Fibroblast of skin of left quadriceps (primary cell): ENCODE measurements at places on chromosomes 1 and 21.

DNA sequence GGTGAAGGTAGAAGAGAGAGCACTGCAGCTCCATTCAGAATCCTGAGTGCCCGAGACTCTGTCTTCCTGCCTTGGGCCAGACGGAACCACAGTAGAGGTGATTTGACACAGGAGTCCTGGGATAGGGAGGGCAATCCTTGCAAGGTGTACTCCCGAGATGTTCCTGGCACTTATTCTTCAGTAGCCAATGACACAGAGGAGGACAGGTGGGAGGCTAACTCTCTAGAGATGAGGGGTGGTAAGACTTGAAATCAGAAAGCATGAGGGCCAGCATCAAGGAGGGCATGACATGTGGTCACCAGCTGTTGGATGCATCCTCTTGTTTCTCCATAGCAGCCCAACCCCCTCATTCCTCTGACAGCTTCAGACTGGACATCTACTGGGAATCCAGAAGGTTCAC is 56.3 kb downstream of the CSMD2 start:
- DNase-seq: no peak

DNA sequence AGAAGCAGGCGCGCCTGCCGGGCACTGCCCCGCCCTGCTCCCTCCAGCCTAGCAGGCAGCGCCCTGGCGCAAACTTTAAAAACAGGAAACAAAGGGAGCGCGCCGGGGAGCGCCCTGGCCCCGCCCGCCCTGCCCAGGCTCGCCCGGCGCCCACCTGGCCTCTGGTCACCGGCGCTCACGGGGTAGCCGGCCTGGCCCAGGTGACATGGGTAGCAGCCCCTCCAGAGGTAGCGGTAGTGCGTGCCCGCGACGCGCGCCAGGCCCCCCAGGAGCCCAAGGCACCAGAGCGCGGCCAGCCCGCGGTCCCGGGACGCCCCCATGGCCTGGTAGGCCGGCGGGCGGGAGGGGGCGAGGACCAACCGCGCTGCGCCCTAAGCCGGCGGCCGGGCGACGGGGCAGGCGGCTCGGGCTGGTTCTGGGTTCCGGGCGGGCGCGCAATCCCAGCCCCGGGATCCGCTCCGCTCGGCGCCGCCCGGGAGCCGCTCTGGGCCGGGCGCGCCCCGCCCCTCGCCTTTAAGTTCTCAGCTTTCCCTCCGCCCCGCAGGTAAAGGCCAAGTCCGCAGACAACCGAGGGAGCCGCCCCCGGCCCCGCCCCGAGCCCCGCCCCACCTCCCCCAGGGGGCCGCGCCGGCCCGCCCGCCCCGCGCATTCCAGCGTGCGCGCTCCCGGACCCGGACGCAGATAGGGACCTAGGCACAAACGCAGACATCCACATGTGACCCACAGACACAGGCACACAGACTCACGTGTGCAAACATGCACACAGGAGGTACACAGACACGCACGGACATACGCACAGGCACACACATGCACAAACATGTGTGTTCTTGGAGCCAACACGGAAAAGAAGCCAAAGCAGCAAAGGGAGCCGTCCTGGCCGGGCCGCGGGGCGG is 76.7 kb downstream of the ARHGEF16 start:
- DNase-seq: peak; percentile 44

DNA sequence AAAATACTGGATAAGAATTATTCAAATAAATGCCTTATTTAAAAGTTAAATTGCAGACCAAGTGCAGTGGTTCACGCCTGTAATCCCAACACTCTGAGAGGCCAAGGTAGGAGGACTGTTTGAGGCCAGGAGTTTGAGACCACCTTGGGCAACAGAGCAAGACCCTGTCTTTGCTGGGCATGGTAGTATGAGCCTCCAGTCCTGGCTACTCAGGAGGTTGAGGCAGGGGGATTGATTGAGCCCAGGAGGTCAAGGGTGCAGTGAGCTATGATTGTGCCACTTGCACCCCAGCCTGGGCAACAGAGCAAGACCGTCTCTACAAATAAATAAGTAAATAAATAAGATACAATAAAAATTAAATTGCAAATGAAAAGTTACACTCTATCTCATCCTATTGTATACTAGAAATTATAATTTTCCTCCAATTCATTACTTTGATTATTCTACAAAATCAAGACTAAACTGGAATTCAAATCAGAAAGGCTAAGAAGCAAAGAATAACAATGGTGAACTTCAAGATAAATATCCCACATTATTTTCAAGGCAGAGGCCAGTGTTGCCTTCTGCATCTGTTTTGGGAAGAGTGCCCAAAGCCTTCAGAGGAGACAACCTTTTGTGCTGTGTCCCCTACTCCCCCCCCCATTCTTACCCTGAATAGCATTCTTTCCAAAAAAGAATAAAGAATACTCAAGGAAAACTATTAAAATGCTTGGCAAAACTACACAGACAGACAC is 73.3 kb upstream of the IRF2BP2 start:
- no peak for DNase-seq

- DNase-seq: no peak
Observed at GRCh38 chr1:156026588-156026987, 5.8 kb upstream of the SSR2 start.

DNA sequence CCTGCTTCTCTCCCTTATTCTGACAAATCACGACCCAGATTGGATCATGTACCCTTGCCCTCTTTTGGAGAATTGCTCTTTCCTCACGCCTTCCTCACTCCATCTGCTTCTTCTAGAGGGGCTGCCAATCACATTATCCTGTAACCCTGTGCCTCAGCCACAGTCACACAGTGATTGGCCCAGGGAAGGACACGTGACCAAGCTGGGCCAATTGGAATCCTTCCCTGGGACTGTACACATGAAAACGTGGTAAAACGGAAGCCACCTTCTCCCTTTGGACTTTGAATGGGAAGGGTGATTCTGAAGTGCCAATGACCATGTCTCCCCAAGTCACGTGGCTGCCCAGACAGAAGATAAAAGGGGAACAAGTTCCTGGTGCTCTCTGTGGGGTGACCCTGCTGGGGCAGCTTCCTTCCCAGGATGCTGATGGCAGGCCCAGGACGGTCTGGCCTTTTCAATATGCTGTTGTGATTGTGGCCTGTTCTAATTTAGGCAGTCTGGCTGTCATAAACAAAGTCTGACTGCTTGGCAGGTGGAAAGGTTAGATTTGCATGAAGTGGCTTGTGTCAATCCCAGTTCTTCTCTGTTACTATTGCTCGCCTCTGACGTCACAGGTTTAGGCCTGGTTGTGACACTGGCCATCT is 92.9 kb downstream of the UBIAD1 start:
- no peak for DNase-seq

DNA sequence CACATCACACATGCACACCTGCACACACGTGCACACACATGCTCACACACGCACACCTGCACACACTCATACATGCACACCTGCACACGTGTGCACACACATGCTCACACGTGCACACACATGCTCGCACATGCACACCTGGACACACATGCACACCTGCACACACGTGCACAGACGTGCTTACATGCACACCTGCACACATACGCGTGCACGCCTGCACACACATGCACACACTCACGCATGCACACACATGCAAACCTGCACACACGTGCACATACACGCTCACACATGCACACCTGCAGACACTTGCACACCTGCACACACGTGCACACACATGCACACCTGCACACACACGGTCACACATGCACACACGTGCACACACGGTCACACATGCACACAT is 32.6 kb downstream of the CFAP74 start:
- DNase-seq: no peak

- no peak for DNase-seq
Observed at GRCh38 chr1:37446874-37447273, 27.5 kb upstream of the ZC3H12A start.

GRCh38 chr1:43885279-43885801 is 48.3 kb upstream of the ARTN start:
- no peak for DNase-seq

- no peak for DNase-seq
Observed at GRCh38 chr1:48771561-48771960, 5.1 kb downstream of the BEND5 start.

GRCh38 chr1:206935491-206936067 is 10.7 kb downstream of the PIGR start:
- DNase-seq: no peak
